ENCODE measurements at places on chromosomes 12 and 14.

- no peak for DNase-seq
These were observed 266.4 kb downstream of the SSPN start for GRCh38 chr12:26461776-26462175.

GRCh38 chr14:105876158-105876557 lies 349.8 kb downstream of the TMEM121 start:
- DNase-seq: no peak

- no peak for DNase-seq
These were observed 106.4 kb downstream of the SLC25A47 start for GRCh38 chr14:100429537-100429936.

- no peak for DNase-seq
These were observed 987.8 kb upstream of the USP15 start for GRCh38 chr12:61272441-61272840.

DNA sequence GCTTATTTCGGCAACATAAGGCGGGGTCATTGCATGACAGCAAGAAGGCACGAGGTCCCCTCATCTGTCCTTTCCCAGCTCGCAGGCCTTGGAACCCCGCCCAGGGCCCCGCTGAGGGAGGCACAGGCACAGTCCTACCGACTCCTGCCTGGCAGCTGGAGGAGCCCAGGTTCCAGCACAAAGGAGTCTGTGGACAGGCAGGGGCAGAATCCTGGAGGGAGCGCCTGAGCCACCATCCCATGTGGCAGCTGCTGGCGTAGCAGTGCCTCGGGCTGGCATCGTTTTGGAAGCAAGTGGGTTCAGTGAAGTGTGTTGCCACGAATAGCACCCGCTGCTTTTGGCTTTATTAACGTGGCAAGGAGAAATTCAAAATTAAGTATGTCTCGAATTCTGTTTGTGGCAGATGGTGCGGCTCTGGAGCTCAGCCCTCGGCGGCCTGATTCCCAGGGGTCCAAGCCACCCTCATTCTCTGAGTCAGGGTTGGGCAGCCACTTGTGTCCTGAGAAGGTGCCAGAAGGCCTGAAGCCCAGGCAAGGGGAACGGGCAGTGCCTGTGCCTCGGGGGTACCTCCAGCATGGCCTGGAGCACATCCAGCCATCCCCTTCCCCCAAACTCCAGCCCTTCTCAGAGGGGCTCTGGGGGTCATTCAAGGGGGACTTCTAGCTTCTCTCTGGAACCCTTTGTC lies 35.9 kb downstream of the SLC8B1 start:
- DNase-seq: no peak

DNA sequence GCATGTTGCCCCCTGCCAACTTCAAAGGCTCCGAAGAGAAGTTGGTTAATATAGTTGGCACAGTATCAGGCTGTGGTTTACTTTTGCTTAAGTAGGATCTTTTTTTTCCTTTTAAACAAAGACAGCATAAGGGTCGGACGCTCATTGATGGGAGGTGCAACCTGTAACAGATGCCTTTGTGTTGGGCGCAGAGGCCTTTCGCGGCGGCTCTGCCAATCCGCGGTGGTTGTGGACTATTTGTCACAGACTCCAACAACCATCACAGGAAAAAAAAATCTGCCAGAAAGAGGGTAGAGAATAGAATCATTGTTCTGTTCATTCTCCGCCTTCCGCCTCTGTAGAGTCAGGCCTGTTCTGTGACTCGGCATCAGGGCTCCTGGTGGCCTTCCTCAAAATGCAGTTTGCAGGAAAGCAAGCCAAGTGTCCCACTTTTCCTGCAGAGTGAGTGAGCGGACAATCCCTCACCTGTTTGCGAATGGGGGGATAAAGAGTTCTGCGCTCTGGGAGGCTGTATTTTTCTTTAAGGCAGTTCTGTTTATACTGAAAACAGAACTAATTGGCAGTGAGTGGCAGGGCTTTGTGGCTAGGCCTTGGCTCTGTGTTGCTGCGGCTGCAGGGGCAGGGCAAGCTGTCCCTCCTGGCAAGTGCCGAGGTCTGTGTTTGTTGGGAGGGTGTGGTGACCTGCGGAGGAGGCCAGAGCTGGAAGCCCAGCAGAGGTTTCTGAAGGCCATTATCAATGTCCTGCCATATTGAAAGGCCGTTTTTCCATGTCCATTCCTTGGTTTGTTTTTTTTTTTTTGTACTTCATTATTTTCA lies 83.0 kb upstream of the PIWIL1 start:
- DNase-seq: no peak

DNA sequence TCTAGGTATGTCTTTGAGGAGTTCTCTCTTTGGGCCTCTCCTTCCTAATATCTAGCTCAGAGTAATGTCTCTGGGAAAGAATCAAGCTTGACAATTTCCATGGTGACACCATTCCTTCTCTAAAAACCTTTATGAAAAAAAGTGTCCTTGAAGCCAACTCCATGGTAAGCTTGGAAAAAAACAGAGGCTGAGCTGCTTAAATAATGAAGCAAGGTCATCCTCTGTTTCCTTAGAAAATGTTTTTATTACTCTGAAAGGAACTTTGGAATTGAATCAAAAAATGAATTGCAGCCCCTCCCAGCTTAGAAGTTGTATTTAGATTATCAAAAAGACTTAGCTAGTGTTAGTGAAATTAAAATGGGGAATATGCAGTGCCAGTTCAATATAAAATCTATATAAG lies 166.1 kb upstream of the KITLG start:
- DNase-seq: no peak

DNA sequence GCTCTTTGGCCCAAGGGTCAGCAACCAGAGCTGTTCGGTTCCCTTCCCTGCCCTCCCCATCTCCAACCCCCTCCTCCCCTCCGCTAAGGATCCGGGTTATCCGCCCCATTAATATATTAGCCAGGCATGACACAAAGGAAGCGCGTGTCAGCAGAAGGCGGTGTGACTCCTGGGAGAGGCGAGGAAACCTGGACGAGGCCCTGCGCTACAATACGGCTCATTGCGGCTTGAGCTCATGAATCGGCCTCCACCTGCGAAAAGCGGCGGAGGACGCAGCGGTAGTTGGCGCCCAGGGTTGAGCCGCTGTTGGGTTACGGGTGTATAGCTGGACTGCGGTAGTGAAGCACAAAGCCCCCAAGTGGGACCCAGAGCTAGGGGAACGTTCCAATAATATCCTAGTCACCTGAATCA lies 9.9 kb downstream of the FOXA1 start:
- DNase-seq: no peak

DNA sequence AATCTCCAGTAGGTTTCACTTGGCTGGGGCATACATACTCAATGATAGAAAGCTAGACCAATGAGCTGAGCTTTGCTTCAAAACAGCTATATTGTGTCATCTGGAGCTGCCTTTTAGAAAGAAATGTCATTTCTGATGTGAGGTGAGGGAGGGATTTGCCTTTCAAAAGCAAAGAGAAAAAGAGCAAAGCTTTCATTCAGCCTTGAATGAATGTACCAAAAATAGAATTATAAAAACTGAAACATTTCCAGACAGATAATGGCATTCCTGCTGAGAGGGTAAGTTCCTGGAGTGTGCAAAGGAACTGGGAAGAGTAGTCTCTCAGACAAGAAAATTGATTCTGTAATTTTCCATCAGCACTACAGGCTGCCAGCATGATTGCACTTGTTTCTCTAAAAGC lies 710.0 kb downstream of the LRFN5 start:
- DNase-seq: no peak

GRCh38 chr12:19810213-19810612 lies 370.9 kb downstream of the AEBP2 start:
- DNase-seq: no peak

DNA sequence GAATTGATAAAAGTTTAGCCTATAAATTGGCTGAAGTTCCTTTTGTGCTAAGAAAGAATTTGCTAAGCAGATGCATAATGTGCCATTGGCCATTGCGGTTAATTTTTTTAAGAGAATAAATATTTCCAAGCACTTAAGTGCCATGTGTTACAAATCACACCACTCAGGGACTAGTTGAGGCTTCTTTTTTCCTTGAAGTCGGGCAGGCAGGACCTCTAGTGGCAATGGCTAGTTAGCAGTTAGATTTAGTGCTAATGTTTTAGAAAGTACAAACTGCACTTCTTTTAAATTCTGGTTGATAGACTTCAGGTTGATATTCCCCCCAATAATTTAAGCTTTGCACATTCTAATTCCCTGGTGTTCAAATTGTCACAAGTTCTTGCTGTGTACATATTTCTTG lies 294.3 kb downstream of the APAF1 start:
- DNase-seq: no peak

DNA sequence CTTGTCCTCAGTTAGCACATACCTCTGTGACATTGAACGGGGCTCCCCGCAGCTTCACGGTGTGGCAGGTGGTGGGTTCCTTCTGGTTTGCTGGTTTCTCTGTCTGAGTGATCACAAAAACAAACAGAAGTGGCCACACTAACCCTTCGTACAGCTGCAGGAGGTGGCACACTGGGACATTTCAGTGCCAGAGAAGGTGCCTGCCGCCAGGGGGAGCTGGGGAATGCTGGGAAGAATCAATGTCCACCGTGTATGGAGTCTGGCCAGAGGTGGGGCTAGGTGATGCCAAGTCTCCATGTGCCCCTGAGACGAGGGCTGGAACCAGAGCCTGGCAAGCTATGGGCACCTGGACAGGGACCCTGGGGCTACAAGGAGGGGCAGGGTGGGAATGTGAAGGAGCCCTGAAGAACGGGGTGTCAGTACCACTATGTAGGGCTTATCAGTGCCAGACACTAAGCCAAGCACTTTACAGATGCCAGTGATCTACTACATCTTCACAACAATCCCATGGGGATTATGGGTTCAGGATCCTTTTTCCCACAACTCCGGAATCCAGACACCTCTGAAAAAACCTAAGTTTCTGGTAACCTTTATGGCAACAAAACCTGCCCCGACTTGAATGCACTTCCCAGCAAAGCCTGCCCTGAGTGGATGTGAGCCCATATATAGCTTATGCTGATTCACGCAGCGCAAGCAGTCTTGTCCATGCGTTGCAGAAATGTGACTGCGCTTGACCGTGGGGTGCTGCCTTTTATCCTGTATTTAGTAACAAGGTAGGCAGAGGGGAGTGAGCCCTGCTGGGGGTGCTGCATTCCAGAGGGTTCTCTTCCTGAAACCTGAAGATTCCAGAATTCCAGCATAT lies 10.8 kb downstream of the RBM19 start:
- DNase-seq: no peak

DNA sequence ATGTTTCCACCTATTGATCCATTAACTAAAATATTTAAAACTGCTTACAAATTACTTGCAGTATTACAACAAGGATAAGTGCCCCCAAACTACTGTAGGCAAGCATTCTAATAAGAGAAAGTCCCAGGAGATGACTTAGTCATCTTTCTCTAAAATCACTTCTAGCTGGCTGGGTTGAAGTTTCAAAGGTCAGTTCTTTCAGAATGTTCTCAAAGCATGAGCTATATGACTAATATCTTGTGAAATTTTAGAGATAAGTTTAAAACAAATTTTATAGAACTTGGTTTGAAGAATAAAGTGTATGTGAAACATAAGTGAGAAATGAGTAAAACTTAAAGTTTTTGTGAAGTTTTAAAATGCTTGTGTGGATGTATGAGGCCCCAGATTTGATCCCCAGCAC lies 24.3 kb upstream of the OR6J1 start:
- DNase-seq: no peak

DNA sequence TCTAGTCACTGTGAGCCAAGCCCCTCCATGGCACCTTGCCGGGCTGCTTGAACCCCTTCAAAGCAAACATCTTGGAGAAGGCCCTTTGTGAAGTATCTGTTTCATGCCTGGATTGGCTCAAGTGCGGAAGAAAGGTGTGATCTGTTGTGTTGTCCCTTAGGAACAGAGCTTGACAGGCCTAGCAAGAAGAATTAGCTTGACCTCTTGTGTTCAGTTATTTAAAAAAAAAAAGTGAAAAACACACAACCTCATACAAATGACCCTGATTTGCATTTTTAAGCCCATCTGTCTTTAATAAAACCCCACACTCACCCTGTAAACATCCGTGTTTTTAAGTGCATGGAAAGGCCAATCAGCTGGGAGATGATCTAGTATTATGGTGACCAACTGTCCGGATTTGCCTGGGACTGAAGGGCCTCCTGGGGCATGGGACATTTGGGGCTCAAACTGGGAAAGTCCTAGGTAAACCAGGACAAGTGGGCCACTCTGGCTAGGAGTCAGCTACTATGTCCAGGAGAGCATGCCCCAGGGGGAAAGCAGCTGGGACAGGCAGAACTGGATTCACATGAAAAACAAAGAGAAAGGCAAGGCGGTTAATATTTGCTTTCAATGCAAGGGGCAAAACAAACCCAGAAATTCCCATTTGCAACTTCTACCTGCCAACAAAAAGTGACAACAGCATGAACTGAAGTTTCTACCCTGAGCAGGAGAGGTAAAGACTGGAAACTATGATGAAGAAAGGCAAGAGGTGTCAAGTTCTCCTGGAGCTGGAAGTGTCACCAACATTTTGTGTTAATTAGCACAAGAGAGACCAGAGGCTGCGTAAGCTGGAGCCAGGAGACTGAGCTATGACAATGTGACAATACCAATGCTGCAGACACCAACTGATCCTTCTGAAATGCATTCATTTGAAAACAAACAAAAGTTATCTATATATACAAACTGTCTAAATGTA lies 78.6 kb downstream of the CLMN start:
- DNase-seq: no peak

- no peak for DNase-seq
These were observed 2.0 kb downstream of the MYH7 start for GRCh38 chr14:23433457-23433856.

- no peak for DNase-seq
These were observed 142.8 kb downstream of the NUAK1 start for GRCh38 chr12:105995961-105996431.

- no peak for DNase-seq
These were observed 464.0 kb downstream of the ATP23 start for GRCh38 chr12:58405363-58405762.

- DNase-seq: no peak
These were observed 535.4 kb downstream of the PRKD1 start for GRCh38 chr14:29392287-29392686.

GRCh38 chr12:27554421-27555186 lies 30.6 kb downstream of the PPFIBP1 start:
- DNase-seq: no peak

- no peak for DNase-seq
These were observed 992 bp downstream of the DNAH10 start for GRCh38 chr12:123763093-123763492.

DNA sequence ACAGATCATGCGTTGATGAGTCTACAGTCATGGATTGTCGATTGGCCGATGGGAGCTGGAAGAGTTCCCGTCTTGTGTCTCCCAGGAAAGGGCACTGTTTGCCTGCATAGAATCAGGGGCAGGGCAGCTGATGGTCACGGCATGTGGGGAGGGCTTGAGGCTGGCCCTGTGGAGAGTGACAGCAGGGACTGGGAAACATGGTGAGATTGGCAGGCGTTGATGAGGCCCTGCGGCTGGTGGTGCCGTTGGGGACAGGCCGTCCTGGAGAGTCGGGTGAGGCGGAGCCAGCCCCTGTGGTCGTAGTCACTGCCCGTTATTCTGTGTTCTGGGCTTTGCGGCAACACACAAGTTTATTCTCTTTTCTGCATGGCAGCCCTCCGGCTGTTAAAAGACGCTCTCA lies 52.9 kb downstream of the TECPR2 start:
- DNase-seq: no peak

GRCh38 chr14:21034707-21035106 lies at the start of gene RNASE13:
Gene RNASE13, minus strand, starts transcription at chr14:21034807. Its CDS starts 519 bp downstream, at chr14:21034288.
- no peak for DNase-seq

- no peak for DNase-seq
These were observed 463.0 kb downstream of the AACS start for GRCh38 chr12:125528281-125528680.

GRCh38 chr12:54394281-54394719 lies 9.8 kb upstream of the ZNF385A start:
- DNase-seq: peak; percentile 70
